ENCODE measurements at places on chromosomes 2 and 18. TPM values are rescaled to one million over a fixed set of nuclear protein-coding genes. Genes with fewer than 3 reads are reported as not detected.

The SCN9A gene
- 6.1 TPM for total RNA-seq

The LIMS4 gene
- not detected for total RNA-seq

The CLEC4F gene
- total RNA-seq, result not detected

GRCh38 chr2:10716581-10716980, 4.8 kb upstream of the ATP6V1C2 start:
- DNase-seq, result no peak

GRCh38 chr2:240930096-240930630, 24.0 kb downstream of the CROCC2 start:
- peak; percentile 2 for DNase-seq

The UGT1A5 gene
- 7.1 TPM for total RNA-seq

DNA sequence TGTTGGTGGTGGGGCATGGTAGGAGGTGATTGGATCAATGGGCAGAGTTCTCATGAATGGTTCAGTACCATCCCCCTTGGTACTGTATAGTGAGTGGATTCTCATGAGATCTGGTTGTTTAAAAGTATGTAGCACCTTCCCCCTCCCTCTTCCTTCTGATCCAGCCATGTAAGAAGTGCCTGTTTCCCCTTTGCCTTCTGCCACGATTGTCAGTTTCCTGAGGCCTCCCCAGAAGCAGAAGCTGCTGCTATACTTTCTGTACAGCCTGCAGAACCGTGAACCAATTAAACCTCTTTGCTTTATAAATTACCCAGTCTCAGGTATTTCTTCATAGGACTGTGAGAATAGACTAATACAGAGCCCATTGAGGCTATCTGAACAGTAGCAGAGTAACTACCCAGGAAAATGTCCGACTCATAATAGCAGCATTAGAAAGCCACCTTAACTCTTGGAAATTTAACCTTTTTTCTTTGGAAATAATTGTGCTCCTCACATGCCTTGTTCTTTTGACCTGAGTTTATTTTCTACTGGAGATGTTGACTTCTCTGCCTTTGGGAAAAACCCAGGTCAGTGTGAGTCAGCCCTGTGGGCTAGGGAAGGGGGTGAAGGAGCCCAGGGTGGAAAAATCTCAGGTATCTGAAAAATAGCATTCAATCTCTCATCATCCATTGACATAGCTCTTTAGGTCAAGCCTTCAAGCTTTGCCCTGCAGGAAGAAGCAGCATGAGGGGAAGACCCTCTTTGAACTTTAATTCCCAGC, 18.1 kb downstream of the CYP1B1 start:
- DNase-seq, result peak; percentile 35

GRCh38 chr2:167100506-167100905, 212.2 kb downstream of the XIRP2 start:
- DNase-seq, result no peak

DNA sequence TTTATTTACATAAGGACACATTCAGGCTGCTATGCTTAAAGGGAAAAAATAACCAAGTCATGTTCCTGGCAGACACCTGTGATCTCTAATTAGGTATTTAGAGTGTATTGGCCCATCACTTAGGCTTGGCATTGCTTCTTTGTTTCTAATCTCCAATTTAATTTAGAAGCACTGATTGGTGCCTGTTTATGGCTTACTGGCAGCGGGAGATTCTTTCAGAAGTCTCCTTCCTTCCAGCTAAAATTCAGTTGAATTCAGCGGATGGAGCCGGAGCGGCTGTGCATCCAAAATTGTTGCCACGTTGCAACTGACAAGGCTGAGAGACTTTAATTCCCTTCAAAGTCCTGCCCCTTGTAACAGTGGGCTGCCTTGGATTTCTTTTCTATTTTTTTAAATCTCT, 66.5 kb downstream of the VWA3B start:
- no peak for DNase-seq

The SGPP2 gene
- total RNA-seq, result 48.8 TPM
